Stimulated activated CD4-positive, alpha-beta T cell treated with anti-CD3 and anti-CD28 coated beads, Interleukin-15, amount 100 ng/mL, for 48 hours (primary cell): ENCODE measurements at places on chromosomes 13 and 19.
A peak's percentile ranks its signal among the peaks of the same experiment; 100 is the strongest.

DNA sequence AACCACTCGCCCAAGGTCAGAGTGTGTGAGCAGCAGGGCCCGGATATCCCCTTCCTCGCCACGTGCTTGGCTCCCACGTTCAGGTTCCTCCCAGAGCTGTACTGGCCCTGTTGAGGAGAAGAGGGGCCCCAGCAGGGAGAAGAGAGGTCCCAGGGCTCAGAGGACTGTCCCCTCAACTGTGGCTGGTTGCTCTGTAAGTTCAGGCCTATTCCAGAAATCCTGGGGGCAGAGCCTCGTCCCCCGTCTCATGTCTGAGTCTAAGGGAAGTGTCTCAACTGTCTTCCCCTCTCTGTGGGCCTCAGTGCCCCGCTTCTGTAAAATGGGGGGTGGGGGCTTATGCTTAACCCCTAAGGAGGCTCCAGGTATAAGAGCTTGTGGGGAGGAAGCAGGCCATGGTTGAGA is 3.9 kb downstream of the PPP5C start:
- peak; percentile 7 for DNase-seq

DNA sequence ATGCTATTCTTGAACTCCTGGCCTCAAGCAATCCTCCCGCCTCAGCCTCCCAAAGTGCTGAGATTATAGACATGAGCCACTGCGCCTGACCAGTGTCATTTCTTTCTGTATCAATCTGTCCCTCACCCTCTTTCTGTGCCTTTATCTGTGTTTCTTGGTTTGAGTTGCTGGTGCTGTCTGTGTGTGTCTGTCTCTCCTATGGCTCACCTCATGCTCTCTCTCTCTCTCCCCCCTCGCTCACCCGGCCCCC is 9.9 kb downstream of the IRF2BP1 start:
- DNase-seq, result no peak

- no peak for DNase-seq
Measured at GRCh38 chr13:41502031-41502430, 44.7 kb downstream of the RGCC start.

- DNase-seq, result peak; percentile 44
Measured at GRCh38 chr13:76473552-76474134, 412.6 kb downstream of the KCTD12 start.

DNA sequence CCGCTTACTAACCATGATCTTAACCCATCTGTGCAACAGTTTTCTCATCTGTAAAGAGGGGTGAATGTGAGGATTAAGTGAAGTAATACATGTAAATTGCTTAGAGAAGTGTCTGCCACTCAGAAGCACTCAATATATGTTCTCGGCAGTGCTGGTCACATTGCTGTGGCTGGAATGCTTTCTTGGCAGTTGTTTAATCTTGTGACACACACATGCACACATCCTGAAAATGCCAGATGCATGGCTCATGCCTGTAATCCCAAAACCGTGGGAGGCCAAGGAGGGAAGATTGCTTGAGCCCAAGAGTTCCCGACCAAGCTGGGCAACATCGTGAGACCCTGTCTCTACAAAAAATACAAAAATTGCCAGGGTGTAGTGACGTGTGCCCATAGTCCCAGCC is 4.9 kb upstream of the DMKN start:
- DNase-seq, result no peak
